ENCODE measurements at places on chromosomes 12 and 14. TPM values are rescaled to one million over a fixed set of nuclear protein-coding genes. Genes with fewer than 3 reads are reported as not detected.

DNA sequence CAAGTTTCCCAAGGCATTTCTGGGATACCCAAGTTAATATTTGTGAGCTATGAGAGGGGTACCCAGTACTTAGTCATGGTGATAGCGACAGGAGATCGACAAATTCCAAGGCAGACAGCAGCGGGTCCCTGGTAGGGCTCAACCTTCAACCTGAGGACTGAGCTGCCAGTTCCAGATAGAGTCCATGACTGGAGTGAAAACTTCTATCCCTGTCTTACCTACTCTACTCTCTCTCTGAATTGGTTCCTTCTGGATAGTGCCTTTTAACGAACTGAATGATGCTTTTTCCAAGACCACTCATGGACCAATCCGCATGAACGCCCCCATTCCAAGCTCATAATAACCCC, 76.9 kb upstream of the ALG10 start:
- DNase-seq = no peak

The CNTN1 gene
- 16.9 TPM for total RNA-seq

- DNase-seq = peak; percentile 51
Measured at GRCh38 chr14:105376521-105377440, 21.6 kb upstream of the TEX22 start.

DNA sequence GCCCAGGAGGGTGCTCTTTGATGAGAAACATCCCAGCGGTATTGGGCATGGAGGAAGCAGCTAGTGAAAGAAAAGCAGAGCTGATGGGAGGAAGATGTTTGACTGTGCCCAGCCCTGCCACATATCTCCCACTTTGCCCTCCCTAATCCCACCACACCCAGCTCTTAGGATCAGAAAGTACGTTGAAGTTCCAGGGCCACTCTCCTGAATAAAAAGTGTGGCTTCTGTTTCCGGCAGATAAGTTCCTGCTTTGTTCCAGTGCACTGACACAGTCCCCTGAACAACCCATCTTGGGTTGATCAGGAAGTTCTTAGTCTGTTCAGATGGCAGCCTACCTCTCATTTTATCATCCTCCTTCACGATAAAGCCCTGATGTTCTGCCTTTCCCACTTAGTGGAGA, 16.5 kb downstream of the TPCN1 start:
- DNase-seq = no peak

DNA sequence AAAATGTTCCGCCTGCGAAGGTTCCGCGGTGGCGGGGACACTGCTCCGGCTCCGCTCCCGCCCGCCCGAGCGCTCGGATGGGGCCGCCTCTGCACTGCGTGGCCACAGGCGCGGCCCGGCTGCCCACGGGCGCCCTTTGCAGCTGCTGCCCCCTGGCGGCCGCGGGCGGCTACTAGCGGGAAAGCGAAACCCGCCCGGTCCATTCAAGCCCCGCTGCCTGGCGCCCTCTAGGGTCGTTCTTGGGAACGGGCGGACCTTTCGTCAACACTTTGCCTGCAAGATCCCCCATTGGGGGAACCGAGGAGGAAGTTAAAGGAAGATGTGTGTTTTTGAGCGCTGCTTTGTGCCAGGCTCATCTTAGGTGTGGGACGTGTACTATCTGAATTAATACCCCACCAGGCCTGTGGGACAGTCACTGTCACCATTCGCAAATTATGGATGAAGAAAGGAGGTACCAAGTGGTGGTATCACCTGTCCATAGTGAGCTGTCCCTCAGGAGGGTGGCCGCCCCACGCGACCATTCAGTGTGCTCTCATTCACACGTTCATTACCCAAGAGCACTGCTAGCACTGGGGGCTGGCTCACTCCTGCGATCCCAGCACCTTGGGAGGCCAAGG, 19.4 kb downstream of the GPR132 start:
- peak; percentile 96 for DNase-seq

The GPATCH2L gene
- 70.6 TPM for total RNA-seq
